ENCODE measurements at places on chromosomes 4 and X.
A peak's percentile ranks its signal among the peaks of the same experiment; 100 is the strongest.

DNA sequence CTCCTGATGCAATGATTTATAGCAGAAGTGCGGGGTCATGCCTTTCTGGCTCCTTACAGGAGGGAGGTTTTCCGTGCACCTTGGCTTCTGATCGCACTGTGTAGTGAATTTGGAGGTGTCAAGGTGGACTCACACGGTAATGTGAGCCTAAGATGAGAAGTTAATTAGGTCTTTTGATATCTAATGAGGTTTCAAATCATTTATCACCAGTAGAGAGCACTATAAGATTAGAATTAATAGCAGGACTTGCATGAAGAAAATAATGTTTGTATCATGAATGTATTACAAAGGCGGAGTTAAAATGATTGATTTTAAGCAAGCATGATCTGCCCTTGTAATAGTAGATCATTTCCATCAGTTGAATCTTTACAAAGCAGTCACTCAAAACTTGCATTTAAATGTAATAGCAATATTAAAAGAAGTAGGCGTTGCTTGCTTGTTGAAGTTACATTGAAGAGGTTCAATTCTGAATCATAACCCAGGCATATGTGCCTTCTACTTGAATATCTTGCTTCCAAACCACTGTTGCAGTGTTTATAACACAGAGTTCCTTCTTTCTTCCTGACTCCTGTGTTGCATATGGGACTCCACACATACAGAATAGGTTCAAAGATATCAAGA is 152.1 kb downstream of the FMR1NB start:
- H3K4me3 ChIP-seq: no peak overlapping the region
- H3K27ac ChIP-seq: no peak overlapping the region
- no peak for DNase-seq
- H3K27me3 ChIP-seq: no peaks in the 10 kb centered on the region
- no peaks in the 10 kb centered on the region for H3K4me1 ChIP-seq

- no peaks in the 10 kb centered on the region for H3K36me3 ChIP-seq
- H3K4me1 ChIP-seq: no peaks in the 10 kb centered on the region
- H3K27ac ChIP-seq: no peak overlapping the region
Measured at GRCh38 chr4:18664171-18664570, 642.6 kb upstream of the LCORL start.

GRCh38 chr4:126563389-126563788 is 1069.4 kb upstream of the INTU start:
- no peak overlapping the region for H3K4me3 ChIP-seq
- H3K27ac ChIP-seq: no peak overlapping the region
- H3K27me3 ChIP-seq: no peaks in the 10 kb centered on the region

GRCh38 chrX:105167233-105167632 is 53.3 kb downstream of the TEX13A start:
- no peak overlapping the region for H3K27ac ChIP-seq
- H3K4me3 ChIP-seq: no peak overlapping the region
- no peaks in the 10 kb centered on the region for H3K27me3 ChIP-seq
- DNase-seq: no peak
- H3K36me3 ChIP-seq: no peaks in the 10 kb centered on the region

DNA sequence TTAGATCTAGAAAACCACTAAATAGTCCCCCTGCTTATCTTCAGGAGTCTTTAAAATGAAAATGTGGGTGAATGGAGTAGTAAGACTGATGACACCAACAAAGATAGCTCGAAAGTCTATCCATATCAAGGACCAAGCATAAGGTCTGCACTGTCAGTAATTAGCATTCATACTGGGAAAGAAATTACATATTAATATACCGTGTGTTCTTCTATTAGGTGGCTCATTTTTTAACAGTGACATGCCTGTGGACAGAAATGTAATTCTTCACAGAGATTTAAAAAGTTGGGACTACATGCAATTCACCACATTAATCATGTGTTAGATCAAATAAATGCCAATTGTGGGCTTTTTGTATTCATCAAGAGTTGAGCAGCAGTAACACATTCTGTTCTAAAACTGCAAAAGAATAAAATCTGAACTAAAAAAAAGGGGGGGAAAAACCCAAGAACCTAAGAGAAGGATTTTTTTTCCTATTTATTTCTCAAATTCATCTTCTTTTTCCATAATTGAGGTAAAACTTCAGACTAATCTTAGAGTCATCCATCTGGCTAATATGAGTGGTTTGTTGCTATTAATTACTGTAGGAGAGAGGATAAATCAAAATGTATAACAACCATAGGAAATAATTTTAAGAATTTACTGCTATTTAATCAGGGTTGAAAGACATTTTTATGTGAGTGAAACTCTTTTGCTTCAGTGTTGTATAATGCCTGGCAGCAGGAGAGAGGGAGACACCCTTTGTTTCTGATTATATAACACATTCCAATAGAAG is 386.7 kb upstream of the IGFBP7 start:
- no peak overlapping the region for H3K27ac ChIP-seq
- no peaks in the 10 kb centered on the region for H3K4me1 ChIP-seq
- H3K4me3 ChIP-seq: no peak overlapping the region

DNA sequence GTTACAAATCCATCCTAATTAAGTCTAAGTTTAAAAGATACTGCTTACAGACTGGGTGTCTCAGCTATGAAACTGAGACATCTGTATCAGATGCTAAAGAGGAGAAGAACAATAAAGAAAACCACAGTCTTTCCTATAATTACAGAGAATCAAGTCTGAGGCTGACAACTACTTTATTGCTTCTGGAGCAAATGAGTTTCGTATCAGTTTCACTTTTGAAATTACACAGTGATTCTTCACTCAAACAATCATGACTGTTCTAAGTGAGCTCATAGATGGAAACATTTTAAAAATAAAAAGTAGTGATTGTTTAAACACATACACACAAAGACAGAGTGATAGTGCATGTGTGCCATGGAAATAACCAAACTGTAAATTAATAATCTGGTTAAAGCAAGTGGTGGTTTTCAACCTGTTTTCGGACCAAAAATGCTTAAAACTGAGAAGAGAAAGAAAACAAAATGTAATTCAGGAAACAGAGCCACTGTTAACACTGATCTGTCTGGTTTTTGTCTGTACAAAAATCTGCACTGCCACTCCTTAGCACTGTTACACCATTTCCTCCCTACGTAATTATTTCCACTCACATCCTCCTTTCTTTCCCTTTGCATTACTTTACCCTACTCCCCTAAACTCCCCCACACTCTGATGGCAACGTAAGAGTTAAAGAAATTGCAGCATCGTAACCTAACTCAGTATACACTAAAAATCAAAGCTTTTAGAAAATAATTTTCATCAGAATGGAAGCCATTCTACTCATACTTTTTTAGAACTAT is 12.5 kb downstream of the RFC1 start:
- peak overlapping the region; percentile 36 for H3K4me3 ChIP-seq
- no peak for DNase-seq
- H3K27ac ChIP-seq: peak overlapping the region; percentile 79
- H3K36me3 ChIP-seq: peaks cover 16% of the 10 kb centered on the region

GRCh38 chrX:73683236-73683859 is 120.4 kb downstream of the CHIC1 start:
- no peak overlapping the region for H3K27ac ChIP-seq
- no peaks in the 10 kb centered on the region for H3K4me1 ChIP-seq
- H3K36me3 ChIP-seq: no peaks in the 10 kb centered on the region
- H3K4me3 ChIP-seq: no peak overlapping the region
- no peak for DNase-seq
- no peaks in the 10 kb centered on the region for H3K27me3 ChIP-seq

- no peaks in the 10 kb centered on the region for H3K27me3 ChIP-seq
- no peak overlapping the region for H3K27ac ChIP-seq
- no peak for DNase-seq
- H3K36me3 ChIP-seq: no peaks in the 10 kb centered on the region
- no peaks in the 10 kb centered on the region for H3K4me1 ChIP-seq
Measured at GRCh38 chr4:17347445-17347844, 164.4 kb downstream of the QDPR start.

GRCh38 chrX:109830704-109831206 is 97.7 kb upstream of the ACSL4 start:
- no peaks in the 10 kb centered on the region for H3K36me3 ChIP-seq
- no peaks in the 10 kb centered on the region for H3K27me3 ChIP-seq
- H3K4me1 ChIP-seq: no peaks in the 10 kb centered on the region
- DNase-seq: no peak
- no peak overlapping the region for H3K4me3 ChIP-seq

GRCh38 chrX:47623540-47624027 is 3.9 kb upstream of the SYN1 start:
- H3K27ac ChIP-seq: no peak overlapping the region
- peaks cover 4% of the 10 kb centered on the region for H3K4me1 ChIP-seq
- no peaks in the 10 kb centered on the region for H3K36me3 ChIP-seq
- no peak overlapping the region for H3K4me3 ChIP-seq

DNA sequence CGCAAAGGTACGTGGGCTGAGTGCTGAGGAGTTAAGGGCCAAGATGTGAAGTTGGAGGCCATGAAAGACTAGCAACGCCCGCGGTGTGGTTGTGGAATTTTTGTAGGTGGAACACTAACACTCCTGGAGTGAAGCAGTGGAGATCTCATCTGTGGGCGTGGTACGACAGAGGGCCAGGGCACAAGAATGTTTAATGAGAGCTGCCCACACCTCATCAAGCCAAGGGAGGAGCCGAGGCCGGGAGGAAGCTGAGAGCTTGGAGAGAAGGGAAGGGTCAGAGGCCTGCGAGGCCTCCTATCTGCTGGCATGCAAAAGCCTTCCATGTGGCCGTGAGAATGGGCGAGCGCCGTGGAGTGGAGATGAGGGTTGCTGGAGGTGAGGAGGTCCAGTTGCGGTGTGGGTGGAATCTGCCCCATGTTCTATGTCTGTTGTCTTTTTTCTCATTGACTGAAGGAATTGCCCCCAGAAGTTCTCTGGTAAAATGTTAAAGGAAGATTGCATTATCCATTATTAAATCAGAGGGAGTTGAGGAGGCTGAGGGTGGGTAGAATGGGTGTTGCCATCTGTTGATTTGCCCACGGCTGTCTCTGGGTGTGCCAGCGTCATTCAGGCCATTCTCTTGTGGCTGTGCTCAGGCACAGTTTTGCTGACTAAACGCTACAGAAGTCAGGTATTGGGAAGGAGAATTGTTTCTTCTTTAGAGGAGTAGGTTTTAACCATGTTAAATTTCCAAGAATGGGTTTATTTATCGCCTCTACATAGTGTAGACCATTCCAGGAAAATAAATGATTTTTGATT is 19.8 kb downstream of the SNX25 start:
- no peak overlapping the region for H3K27ac ChIP-seq
- no peaks in the 10 kb centered on the region for H3K4me1 ChIP-seq
- H3K27me3 ChIP-seq: no peaks in the 10 kb centered on the region
- no peaks in the 10 kb centered on the region for H3K36me3 ChIP-seq
- no peak overlapping the region for H3K4me3 ChIP-seq
